ENCODE measurements at places on chromosomes 16 and 17.

- DNase-seq: no peak
Observed at GRCh38 chr16:10552281-10552680, 28.1 kb downstream of the EMP2 start.

DNA sequence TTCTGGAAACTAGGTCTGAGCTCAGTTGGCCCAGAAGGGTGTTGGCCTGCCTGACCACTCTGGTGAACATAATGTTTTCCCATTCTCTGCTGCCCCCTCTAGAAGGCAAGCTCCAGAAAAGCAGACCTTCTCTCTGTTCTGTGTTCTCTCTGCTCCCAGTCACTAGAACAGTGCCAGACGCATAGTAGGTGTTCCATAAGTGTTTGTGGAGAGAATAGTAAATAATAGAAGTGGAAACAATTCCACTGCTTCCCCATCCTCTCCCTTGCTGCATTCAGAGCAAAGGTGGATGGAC is 32.2 kb upstream of the ETV4 start:
- no peak for DNase-seq

DNA sequence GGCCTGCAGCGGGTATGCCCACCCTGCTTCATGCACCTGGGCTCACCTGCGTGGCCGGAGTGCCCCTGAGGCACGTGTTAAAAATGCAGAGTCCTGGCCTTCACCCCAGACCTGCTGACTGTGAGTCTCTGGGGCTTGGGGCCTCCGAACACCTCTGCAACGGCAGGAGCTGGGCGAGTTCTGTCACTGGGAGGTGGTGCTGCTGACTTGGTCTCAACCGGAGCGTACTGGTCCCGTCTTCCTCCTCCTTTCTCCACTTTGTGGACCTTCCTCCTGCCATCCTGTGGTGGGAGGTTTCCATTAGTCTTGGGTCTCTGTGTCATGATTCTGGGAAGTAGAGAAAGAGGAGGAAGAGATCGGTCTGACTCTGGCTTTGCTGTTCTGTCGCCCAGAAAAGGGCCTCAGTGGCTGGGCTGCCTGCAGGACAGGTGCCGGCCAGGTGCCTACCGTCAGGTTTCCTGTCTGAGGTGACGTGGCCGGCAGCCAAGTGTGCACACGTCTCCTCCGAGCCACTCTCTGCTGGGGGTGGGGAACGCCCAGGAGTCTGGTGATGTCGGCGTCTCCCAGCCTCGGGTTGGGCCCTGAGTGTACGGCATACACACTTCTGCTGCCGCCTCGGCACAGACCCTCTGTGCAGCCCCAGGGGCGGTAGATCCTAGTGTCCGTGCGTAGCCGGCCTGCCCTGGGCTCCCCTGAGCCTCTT is 6.9 kb downstream of the TSC2 start:
- DNase-seq: no peak

DNA sequence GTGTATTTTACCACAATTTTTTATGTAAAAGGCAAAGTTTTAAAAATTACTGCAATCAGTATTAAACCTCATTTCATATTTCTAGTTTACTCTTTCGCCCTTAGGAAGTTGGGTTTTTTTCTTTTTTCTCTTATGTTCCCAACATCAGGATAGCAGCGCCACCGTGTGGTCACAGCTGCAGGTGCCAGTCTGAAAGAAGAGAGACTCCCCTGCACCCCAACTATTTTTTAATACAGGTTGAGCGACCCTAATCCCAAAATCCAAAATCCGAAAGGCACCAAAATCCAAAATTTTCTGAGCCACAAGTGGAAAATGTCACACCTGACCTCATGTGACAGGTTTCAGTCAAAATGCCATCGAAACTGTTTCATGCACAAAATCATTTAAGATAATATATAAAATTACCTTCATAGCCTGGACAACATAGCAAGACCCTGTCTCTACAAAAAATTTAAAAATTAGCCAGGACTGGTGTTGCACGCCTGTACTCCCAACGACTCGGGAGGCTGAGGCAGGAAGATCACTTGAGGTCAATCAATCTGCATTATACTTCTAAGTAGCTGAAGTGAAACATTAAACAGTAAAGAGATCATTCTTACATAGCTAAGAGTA is 21.8 kb upstream of the ASGR2 start:
- peak; percentile 68 for DNase-seq

DNA sequence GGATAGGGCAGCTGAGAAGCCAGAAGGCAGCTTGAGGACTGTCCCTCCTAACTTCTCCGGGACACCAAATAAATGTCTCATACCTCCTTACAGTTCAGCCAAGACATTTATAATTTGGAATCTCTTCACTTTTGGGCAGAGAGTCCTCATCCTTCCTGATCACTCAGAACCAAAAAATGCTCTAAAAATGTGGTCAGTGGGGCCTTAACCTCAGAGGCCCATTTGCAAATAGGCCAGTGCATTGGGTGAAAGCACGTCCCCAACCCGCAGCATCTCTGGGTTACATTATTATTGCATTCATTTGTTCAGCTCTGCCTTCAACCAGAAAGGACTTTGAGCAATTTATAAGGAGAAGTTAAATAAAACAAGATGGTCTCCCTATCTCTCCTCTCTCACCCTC is 112.4 kb upstream of the IRX3 start:
- no peak for DNase-seq

DNA sequence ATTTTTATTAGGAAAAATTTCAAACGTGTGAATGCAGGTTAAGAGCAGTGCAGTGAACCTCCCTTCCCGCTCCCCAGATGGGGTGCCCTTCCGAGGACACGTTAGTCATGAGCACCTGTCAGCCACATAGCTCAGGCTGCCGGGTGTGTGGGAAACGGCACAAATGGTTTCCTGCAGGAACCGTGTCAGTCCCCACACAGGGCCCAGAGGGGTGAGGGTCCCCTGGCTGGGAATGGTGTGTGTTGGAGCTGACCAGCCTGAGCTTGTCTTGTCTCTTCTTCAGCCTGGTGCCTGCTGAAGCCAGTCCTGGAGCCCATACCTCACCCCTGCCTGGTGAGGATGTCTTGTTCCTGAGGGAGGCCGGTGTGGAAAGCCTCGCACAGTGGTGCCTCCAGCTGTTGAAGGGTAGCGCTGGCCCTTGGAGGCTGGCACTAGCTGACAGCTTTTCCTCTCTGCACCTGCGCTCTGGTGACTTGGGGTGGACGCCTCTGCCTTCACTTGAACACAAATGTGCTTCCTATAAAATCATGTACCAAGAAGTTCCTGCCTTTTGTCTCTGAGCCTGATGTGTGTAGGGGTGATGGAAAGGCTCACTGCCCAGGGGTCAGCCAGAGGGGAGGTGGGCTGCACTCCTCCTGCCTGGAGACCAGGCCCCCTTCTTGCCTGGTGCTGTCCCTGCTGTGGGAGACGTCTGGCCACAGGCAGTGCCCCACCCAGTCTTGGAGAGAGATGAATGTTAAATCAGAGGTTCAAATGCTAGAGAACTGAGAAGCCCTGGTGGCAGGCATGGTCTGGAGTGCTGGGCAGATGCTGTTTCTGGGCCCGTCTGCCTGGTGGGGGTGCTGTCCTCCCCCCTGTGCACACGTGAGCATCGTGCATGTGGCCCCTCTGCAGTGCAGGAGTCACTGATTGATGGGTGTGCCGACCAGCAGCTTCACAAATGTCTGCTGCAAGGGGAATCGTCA is 102.6 kb upstream of the ZNF750 start:
- no peak for DNase-seq

GRCh38 chr17:48597778-48598631 is 4.4 kb upstream of the HOXB5 start:
- DNase-seq: no peak

GRCh38 chr16:28823291-28823872 is 583 bp downstream of the ATXN2L start:
- DNase-seq: no peak

- DNase-seq: no peak
Observed at GRCh38 chr17:81068411-81069134, 33.6 kb downstream of the BAIAP2 start.

DNA sequence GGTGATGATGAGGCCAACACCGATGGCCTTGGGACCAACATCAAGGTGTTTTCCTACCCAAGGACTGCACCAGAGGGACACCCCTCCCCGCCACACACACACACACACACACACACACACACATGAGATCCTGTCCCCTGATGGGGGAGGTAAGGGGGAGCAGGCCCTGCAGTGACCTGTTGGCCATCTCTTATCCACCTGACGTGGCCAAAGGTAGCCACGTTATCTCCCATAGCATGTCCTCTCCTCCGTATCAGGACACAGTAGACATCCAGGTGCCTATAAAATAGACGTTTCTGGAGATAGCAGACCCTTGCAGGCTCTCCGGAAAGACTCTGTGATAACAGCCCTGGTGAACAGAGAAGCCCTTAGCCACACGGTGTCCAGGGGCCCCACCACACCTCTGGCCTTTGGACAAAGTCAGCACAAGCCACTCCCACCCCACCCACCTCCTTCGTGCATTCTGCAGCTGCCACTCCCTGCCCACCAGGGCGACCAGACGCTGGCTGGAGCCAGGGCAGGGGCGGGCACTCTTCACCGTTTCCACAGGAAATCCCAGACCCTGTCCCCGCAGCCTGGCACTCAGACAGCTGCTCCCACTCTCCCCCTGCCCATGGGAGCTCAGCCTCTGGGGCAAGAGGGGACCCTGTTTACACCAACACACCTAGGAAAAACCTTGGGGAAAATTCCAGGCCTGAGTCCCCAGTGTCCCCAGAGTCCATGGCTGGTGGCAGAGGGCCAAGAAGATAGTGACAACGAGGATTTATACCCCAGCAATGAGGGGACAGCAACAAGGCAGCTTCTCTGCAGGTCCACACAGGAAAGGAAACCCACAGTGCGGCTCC is 15.4 kb upstream of the ENPP7 start:
- DNase-seq: no peak

- no peak for DNase-seq
Observed at GRCh38 chr17:38896346-38896954, 26.6 kb downstream of the LASP1 start.

- no peak for DNase-seq
Observed at GRCh38 chr16:30760577-30761426, 1.1 kb downstream of the CFAP119 start.

- DNase-seq: no peak
Observed at GRCh38 chr16:17259751-17260270, 210.9 kb downstream of the XYLT1 start.

DNA sequence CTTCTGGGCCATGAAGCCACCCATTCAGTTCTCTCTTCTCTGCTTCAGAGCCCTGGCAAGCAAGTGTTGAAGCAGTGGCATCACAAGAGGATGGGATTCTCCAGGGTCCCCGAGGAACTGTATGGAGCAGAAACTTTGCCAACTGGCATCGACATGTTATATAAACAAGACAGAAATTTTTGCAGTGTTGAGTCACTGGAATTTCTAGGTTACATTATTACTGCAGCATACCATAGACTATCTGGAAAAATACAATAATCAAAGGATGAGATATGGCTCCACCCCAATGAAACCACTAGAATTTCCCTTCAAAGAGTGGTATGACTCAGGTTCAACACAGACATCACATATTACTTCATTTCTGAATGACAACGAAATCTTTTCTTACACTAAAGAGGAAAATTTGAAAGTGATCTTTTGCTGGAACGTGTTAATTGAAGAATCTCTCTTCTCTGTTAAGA is 343.0 kb upstream of the DYNLRB2 start:
- DNase-seq: no peak

- no peak for DNase-seq
Observed at GRCh38 chr17:76467809-76468633, 618 bp downstream of the AANAT start.

DNA sequence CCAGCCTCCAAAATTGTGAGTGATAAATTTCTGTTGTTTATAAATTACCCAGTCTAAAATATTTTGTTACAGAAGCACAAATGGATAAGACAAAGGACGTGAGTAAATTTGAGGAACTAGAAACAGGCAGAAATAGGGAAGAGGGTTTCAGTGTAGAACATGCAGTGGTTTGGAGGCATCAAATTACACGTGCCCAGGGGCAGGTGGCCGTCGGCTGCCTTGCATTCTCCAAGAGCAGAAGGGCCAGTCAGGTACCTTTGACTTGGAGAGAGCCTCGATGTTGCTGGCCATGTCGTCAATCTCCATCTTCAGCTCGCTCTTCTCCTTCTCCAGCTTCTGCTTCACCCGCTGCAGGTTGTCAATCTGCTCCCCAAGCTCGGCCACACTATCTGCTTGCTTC is 54.3 kb downstream of the MYH13 start:
- no peak for DNase-seq

GRCh38 chr17:65050438-65050837 is 6.1 kb downstream of the GNA13 start:
- no peak for DNase-seq

DNA sequence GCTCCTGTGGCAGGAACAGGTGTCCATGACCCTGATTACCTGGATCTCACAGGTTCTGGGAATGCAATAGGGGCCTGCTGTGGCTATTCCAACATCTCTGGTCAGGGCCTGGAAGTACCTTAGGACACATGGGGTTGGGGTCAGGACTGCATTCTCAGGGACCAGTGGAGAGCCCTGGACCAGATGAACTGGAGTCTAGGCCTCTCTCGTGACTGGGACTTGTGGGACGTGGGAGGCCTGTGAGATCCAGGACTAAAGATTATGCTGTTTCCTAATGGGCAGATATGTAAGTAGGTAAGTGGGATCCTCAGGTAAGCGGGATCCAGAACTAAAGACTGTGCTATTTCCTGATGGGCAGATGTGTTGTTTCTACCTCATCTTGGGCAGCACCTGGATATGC is 16.2 kb upstream of the CD300A start:
- no peak for DNase-seq

DNA sequence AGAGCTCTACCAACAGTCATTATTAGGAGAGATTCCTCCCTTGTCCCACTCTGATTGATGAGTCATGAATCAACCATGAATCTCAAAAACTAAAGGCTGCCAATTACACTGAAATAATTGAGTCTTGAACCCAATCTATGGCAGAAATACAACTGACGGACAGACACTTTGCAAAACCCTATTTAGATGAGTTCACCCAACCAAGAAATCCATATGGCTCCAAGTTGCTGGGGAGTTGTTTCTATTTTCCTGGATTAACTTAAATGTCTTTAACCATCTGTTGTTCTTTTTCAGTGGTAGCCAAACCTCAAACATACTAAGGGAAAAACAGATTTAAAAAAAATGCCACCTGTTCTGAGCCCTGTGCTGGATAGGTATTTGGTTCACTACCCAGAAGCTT is 151.0 kb downstream of the SHISA9 start:
- DNase-seq: no peak

- DNase-seq: no peak
Observed at GRCh38 chr16:74219706-74220105, 76.9 kb upstream of the PSMD7 start.

DNA sequence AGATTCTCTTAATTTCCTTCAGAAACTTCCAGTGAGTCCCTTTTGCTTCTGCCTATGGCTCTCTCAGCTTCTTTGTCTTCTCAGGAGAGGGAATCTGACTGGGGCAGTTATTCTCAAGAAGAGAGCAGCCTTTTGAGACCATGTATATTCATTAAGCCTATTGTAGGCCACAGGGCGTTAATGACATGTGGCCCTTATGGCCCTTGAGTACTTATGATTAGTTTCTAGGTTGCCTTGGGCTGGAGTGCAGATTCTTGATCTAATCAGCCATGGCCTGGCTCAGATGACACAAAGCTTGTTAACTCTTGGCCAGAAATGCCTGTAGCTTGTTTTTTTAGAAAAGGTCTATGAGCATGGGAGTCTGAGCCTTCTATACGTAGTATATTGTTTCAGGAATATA is 17.4 kb downstream of the MFSD11 start:
- DNase-seq: no peak

All from stimulated activated CD8-positive, alpha-beta memory T cell treated with anti-CD3 and anti-CD28 coated beads, Interleukin-12 subunit alpha, Interleukin-12 subunit beta, amount 100 ng/mL, for 1 hour (primary cell).